Left lobe of liver (tissue), 2 donors: ENCODE measurements at places on chromosomes 5 and 9.

GRCh38 chr5:119268387-119269060, 87.3 kb upstream of the TNFAIP8 start:
- DNase-seq: peak; percentile 99

DNA sequence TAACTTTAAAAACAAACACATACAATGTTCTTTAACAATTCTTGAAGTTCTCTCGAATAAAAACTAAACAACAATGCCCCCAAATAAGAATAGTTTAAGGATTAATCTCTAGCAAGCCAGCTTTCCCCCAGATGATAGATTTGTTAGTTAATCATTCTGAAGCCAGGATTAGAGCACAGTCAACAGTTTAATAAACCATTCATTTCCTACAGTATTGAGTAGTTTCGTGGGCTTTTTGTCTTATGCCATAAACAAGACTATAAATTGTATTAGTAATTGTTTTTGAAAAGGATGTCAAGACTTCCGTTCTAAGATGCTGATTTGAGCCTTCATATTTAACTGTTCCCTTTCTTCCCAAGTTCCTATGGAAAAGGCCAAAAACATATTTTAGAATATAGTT, 136.6 kb downstream of the PIK3R1 start:
- DNase-seq: no peak

GRCh38 chr5:6395621-6396020, 17.3 kb upstream of the MED10 start:
- no peak for DNase-seq

GRCh38 chr5:41722359-41722950, 147.8 kb downstream of the OXCT1 start:
- DNase-seq: no peak

DNA sequence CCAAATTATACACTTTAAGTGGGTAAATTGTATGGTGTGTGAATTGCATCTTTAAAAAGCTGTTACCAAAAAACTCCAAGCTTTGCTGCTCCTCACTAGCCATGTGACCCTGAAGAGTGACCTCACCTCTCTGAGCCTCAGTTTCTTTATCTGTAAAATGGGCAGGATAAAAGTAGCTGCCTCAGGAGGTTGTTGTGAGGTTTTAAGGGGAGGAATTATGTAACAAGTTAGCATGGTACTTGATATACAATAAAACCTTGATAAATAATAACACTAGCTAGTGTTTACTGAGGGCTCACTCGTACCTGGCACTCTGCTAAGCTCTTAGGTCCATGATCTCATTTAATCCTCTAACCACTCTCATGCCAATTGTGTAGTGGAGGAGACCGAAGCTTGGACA, 19.0 kb upstream of the PHF19 start:
- DNase-seq: no peak

DNA sequence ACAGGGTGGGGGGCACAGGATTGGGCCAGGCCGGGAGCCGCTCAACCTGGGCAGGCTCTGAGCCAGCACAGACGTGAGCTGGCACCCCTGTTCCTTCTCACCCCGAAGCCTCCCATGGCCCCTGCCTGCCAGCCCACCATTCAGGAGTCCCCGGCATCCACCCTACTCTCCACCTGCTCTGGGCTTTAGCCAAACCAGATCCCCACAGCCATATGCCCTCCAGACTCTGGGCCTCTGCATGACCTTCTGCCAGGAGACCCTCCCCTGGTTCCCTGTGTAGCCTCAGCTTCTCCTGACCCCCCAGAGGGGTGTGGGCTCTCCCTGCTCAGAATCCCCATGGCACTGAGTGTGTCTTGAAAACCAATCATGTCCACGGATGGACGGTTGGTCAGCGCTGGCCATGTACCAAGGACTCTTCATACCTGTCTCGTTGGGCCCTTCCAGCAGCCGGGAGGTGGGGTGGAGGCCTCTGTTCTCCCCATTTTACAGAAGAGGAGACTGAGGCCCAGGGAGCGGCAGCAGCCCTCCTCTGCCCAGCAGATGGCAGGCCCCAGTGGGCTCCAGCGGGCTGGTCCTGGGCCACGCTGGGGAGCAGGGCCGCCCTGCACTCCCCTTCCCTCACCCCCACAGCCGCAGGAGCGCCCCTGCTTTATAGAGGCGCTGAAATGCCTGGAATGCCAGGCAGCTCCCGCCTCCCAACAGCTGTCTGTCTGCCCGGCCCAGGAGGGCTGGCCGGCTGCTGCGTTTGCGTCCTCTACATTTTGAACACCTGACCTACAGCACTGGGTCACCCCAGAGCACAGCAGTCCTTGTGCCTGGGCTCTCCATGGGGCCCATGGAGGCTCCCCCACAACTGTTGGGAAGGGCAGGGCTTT, 3.5 kb upstream of the MYMK start:
- no peak for DNase-seq
